ENCODE measurements at places on chromosomes 1 and 21.

GRCh38 chr21:37058261-37058660 is 14.6 kb downstream of the PIGP start:
- no peak for DNase-seq

- no peak for DNase-seq
These were observed 15.6 kb upstream of the PIGM start for GRCh38 chr1:160047111-160047991.

DNA sequence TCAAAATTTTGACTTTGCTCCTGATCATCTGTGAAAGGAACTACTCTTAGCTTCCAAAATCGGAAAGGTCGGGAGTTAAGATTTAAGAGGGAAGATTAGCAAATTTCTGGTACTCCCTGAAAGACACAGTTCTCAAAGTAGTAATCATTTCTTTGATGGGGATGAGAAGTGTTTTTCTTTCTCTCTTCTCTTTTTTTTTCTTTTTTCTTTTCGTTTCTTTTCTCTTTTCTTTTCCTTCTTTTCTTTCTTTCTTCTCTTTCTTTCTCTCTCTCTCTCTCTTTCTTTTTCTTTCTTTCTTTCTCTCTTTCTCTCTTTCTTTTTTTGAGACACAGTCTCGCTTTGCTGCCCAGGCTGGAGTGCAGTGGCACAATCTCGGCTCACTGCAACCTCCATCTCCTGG is 5.1 kb upstream of the RAB29 start:
- no peak for DNase-seq

DNA sequence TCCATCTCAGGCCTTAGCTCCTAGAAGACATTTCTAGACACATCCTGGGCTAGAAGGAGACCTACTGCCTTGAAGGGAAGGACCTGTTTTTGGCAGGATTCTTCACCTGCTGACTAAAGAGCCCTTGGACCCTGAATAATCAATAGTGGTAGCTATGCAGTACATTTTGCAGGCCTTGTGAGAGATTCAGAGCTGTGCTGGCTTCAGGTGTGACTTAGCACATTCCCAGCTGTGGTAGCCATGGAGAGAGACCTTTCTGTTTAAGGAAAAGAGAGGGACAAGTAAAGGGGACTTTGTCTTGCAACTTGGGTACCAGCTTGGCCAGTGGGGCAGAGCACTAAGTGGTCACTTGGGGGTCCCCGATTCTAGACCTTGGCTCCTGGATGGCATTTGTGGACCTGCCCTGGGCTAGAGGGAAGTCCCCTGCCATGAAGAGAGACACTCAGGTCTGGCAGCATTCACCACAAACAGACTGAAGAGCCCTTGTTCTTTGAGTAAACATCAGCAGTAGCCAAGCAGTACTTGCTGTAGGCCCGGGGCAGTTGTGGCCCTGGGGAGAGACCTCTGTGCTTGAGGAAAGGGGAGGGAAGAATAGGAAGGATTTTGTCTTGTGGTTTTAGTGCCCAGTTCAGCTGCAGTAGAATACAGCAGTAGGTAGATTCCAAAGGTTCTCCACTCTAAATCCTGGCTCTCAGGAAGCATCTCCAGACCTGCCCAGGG is 26.2 kb upstream of the CD1A start:
- no peak for DNase-seq

DNA sequence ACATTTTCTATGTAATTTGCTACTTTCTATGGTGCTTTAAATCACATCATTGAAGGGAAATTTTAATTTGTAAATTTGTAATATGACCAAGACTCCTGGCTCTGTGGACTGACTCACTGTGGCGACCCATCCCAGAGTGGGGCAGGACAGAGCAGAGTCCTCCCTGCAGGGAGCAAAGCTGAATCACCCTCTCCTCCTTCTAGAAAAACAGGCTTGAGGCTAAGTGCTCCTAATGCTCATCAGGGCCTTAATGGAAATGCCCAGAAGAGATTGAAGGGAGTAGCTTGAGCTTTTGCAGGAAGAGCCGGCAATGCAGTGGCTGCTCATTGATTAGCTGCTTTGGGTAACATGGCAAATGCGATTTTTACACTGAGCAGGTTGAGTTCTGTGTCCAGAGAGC is 16.8 kb downstream of the S100A10 start:
- no peak for DNase-seq

- DNase-seq: no peak
These were observed 599.4 kb upstream of the PBX1 start for GRCh38 chr1:163959622-163960021.

GRCh38 chr1:52216907-52217458 is 75.1 kb downstream of the ZFYVE9 start:
- DNase-seq: no peak

Measured in stimulated activated CD8-positive, alpha-beta memory T cell treated with anti-CD3 and anti-CD28 coated beads, Interleukin-12 subunit alpha, Interleukin-12 subunit beta, amount 100 ng/mL, for 1 hour (primary cell).